ENCODE measurements at places on chromosomes 3 and 15.

DNA sequence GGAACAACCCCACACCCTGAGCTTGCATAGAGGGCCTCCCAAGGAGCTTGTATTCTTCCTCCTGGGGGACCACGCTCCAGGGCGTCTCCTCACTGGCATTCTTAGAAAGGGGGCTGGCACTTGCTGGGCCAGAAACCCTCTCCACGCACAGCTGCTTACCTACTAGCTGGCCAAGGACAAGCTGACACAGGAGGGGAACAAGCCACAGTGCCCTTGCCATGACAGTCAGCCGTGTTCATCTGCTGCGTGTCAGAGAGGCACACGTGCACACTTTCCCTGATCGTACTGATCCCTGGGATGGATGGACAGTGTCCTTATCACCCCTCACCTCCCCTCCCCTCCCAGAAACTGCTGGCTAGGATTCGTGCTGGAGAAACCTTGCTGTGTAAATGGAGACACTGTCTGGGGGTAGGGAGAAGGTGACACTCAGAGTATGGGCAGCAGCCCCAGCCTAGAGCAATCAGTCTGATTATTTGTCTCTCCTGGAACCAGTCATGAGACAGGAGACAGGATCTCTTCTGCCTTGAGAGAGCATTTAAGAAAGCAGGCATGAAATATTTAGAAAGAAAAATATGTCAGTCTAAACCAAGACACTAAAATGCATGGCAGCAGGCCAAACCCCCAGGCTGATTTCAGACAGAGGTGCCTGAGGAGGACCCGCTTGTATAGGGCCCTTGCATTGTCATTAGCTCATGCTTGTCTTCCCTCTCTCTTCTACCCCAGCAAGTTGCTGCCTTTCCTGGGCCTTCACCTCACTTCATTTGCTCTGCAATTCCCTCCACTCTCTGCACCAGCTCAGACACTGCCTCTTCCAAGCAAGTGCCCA, 311.8 kb upstream of the TRIM42 start:
- no peak for DNase-seq

GRCh38 chr3:52277071-52277964, 1.1 kb downstream of the WDR82 start:
- DNase-seq: peak; percentile 51

DNA sequence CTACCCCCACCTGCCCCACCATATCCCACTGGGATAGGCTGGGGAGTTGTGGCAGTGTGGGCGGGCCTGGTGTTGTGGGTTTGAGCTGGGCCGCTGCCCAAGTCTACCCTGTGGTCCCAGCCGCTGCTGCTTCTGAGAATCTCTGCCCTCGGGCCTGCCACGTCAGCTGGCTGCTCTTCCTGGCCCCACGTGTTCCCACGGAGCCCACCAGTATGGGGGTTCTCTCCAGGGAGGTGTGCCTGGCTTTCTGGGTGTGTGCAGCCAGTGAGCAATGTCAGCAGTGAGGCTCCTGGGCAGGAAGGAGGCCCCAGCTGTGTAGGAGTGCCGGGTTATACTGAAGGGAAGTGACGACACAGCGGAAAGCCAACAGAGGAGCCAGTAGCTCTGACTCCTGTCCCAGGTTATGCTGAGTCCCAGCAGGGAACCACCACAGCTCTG, 10.5 kb downstream of the GNAI2 start:
- no peak for DNase-seq

DNA sequence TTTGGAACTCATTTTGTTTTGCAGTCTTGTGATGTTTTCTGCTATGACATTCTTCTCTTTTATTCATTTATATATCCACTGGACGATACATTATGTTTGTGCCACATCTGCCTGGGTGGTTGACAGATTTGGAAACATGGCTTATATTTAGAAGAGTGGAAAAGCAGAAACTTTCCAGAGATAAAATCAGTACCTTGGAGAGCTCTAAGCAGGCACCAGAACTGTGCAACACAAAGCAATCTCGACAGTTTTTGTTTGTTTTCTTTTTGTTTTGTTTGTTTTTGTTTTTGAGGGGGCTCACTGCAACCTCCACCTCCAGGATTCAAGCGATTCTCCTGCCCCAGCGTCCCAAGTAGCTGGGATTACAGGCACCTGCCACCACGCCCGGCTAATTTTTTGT, 45.5 kb downstream of the SYN2 start:
- DNase-seq: no peak

GRCh38 chr3:155281912-155282311, 11.6 kb downstream of the STRIT1 start:
- no peak for DNase-seq

DNA sequence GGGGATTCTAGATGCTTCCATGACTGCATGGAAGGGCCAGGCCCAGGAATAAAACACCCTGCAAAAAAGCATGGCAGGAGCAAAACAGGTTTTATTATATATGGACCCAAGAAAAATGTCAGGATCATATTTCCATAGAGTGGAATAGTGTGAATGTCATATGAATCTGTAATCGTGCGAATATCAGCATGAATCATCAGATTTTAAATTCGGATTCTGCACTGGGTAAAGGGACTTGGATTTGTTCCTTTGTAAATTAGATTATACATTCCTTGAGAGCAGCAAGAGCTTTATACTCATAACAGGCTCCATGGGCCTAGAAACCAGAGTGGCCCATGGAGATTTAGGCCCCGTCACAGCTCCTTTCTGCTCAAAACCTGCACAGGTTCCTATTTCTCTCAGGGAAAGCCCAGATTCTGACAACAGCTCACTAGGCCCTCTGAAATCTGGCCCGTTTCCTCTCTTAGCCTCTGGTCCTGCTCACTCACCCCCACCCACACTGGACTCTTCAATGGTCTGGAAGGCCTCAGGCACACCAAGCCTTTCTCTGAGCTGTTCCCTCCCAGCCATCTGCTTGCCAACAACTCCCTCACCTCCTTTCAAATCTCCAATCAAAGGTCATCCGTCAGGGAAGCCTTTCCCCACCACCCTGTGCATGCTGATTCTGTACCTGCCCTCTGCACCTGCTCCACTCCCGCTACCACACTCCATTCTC, 76.0 kb downstream of the FEM1B start:
- DNase-seq: no peak

GRCh38 chr3:189824629-189825312, 193.6 kb downstream of the TP63 start:
- DNase-seq: peak; percentile 36

GRCh38 chr3:195145579-195145978, 125.4 kb downstream of the XXYLT1 start:
- DNase-seq: no peak
